ENCODE measurements at places on chromosomes 11 and 22. TPM values are rescaled to one million over a fixed set of nuclear protein-coding genes. Genes with fewer than 3 reads are reported as not detected.

DNA sequence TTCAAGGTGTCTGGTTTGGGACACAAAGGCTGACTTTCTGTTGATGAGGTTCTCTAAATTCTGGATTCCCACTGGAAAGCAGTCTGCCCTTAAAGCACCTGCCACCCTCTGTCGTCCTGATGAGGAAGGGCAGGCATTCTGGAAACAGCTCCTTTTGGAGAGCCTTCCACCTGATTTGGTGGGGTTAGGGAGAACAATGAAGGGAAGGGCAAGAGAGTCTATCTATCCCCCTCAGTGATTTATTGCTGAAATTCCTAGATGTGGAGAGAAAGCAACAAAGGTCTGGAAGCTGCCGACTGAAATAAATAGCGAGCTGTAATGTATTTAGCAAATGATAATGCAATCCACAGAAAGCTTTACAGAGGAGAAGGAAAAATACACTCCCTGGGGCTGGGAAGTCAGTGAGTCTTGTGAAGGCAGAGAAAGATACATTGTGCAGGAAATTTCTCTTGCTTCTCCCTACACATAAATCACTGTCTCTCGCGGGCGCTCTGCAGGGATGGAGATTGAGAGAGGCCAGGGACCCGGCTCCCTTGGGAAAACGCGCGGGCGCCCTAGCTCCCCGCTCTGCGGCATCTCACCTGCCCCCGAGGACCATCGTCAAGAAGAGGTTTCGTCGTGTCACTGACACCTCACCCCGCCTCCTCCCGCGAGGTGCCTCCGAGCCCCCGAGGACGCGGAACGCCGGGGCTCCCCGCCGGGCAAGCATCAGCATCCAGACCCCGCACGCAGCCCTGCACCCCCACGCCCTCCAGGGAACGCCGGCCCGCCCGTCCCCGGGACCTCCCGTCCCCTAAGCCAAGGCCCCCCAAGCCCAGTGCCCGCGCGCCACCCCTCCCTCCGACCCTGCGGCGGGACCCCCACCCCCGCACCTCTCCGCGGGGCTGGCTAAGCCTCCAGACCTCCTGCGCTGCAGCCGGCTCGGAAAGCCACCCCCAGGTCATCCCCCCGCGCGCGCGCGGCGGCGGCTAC, 673 bp downstream of the CDON start:
- H3K36me3 ChIP-seq, result no peaks in the 10 kb centered on the region
- peaks cover 15% of the 10 kb centered on the region for H3K4me1 ChIP-seq
- peak overlapping the region; percentile 82 for H3K4me3 ChIP-seq
- peak; percentile 40 for DNase-seq
- no peaks in the 10 kb centered on the region for H3K27me3 ChIP-seq

GRCh38 chr22:45645150-45645525, 26.5 kb upstream of the ATXN10 start:
- H3K27me3 ChIP-seq, result peaks cover 61% of the 10 kb centered on the region
- H3K36me3 ChIP-seq, result no peaks in the 10 kb centered on the region
- no peak for DNase-seq
- no peak overlapping the region for H3K4me3 ChIP-seq

GRCh38 chr11:130219148-130219547, 59.6 kb downstream of the ST14 start:
- DNase-seq, result no peak
- H3K4me3 ChIP-seq, result no peak overlapping the region
- H3K27me3 ChIP-seq, result peaks cover 25% of the 10 kb centered on the region
- H3K27ac ChIP-seq, result no peak overlapping the region
- H3K4me1 ChIP-seq, result no peaks in the 10 kb centered on the region

BBS1 gene
- total RNA-seq, result 16.9 TPM

RASSF10 gene
- total RNA-seq, result 0.25 TPM

Measured in left ventricle myocardium inferior (tissue), 1 donor.